Cerebellar nuclear complex (tissue), 1 donor: ENCODE measurements at places on chromosomes 2 and 18.

GRCh38 chr2:39256040-39256439 lies 12.3 kb upstream of the CDKL4 start:
- DNase-seq, result no peak

DNA sequence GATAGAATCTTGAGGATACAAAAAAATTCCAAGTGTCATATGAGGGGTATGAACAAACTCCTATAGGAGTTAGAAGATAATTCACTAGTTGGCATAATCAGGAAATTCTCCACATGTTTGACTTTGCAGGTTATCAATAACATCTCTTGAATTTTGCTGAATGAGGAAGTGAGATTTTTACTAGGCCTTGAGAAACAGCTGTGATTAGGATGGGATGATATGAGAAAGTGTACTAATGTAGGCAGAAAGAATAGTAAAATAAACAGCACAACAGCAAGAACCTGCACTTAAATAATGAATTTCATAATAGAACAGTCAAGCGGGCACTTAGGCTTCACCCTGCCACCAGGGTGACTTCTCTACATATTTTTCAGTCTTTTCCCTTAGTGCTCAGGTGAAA lies 570.8 kb upstream of the CRIM1 start:
- no peak for DNase-seq

DNA sequence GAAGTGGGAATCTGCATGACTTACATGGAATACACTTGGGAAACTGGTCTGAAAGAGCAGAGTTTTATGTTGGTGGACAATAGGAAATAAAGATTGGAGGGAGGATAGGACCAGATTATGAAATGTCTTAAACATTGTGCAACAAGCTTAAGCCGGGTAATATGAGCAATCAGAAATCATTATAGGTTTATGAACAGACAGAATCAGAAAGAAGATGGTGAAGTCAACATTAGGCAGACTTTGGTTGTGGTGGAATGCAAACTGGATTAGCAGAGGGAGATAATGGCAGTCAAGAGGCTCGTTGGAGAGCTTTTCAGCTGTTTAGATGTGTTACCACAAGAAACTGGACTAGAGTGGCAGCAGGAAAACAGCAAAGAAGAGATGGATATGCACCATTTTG lies 43.5 kb downstream of the CRIM1 start:
- DNase-seq, result no peak

- DNase-seq, result no peak
These were observed 72.8 kb upstream of the TGFA start for GRCh38 chr2:70626254-70626990.

GRCh38 chr2:177147093-177147694 lies 65.4 kb upstream of the HNRNPA3 start:
- no peak for DNase-seq

DNA sequence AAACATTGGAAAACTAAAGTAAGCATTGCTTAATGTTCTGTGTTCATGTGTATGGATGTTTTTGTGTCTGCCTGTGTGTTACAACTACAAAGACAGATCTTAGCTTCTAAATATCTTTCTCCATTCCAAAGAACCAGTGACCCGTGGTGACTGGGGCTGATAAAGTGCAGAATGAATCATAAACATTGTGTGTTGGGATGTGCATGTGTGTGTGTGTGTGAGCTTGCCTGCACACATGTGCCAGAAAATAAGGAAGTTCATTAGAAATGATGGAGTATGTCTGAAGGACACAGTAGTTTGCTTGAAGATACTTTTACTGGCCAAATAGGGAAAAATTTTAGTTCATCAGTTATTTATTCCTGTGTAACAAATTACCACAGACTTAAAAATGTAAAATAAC lies 756.6 kb upstream of the CELF4 start:
- no peak for DNase-seq

- no peak for DNase-seq
These were observed 552.0 kb upstream of the NRP2 start for GRCh38 chr2:205130111-205130829.

DNA sequence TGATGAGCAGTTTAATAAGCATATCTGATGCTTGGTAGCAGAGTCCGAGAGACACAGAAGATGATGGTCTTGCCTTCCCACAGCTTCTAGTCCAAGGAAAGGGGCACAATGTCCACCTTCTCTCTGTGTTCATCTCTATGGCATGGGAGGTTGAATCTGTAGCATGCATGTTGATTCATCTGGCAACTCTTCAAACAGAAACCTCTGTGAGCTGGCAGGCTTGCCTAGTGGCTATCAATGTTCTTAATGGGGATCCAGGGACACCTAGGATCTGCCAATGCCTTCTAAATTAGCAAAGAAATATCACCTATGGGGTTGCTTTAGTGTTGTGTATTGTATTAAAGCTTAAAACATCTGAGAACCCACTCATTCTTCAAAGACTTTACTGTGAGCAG lies 170.8 kb downstream of the INO80D start:
- no peak for DNase-seq

DNA sequence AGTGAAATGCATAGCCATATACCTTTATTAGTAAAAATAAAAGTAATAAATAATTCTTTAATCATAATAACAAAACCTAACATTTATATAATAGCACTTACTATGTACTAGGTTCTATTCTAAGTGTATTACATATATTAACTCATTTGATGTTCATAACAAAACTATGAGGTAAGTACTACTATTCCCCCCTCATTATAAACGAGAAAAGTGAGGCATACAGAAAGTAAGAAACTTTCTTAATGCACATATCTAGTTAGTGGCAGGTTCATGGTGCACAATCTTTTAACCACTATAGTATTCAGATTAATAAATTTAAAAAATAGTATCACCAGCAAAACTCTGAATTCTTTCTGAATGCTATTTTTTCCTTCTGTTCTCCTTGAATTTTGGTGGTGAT lies 27.5 kb downstream of the TRPM8 start:
- DNase-seq, result no peak

DNA sequence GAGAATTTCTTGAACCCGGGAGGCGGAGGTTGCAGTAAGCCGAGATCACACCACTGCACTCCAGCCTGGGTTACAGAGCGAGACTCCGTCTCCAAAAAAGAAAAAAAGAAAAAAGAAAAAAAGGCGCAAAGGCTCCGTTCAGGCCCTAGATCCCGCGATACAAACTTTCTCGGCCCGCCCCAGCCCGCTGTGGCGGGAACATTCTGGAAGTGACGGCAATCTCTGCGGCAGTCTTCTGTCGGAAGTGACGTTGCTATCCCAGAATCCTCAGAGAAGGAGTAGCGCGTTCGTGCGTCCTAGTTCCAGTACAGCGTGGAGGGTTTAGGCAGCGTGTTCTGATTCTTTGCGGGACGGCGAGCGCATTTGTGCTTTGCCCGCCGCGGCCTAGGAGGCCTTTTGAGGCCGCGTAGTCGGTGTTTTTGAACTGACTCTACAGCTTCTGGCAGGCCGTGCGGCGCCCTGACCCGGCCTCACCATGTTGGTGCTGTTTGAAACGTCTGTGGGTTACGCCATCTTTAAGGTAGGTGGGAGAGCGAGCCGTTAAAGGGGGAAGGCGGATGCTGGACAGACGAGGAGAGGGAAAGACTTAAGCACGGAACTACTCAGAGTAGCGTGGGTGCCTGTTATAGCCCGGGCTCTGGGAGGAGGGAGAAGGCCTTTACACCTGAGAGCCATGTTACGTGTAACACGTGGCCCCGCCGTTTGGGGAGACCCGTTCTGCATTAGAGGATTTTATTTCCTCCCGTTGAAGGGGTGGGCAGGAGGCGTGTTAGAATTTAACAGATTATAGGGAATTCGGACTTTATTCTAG lies at the start of gene NOP58:
TSS of gene NOP58 (plus strand) at position 297 of the 811 bp plus-strand sequence. CDS start at position 476, 179 bp downstream.
- DNase-seq, result peak; percentile 72

- no peak for DNase-seq
These were observed 18.3 kb upstream of the TLK1 start for GRCh38 chr2:171178993-171179392.

DNA sequence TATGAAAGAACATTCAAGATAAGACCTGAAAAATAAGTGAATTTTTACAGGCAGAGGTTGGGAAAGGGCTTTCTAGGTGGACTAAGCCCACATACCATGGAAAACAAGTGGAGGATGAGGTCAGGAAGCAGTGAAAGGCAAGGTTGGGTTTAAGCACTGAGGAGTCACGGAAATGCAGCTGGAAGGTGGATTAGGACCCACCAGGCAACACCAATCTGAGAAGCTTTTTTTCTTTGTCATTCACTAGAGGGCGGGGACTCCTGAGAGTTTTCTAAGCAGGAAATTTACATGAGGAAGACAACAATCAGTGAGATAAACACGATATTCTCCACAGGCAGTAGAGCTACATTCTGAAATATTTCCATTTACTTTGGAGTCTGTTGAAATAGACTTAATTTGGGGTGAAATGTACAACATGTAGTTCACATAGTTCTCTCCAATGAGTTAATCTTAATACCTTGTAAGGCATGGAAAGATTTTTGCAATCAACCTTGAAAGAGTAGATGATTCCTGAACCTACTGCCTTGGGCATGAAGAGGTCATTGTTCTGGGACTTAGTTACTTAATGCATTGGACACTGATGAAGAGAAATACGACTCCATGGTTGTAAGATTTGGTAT lies 40.7 kb downstream of the VIT start:
- no peak for DNase-seq

- DNase-seq, result no peak
These were observed 87.3 kb upstream of the CCDC141 start for GRCh38 chr2:179137200-179137759.

DNA sequence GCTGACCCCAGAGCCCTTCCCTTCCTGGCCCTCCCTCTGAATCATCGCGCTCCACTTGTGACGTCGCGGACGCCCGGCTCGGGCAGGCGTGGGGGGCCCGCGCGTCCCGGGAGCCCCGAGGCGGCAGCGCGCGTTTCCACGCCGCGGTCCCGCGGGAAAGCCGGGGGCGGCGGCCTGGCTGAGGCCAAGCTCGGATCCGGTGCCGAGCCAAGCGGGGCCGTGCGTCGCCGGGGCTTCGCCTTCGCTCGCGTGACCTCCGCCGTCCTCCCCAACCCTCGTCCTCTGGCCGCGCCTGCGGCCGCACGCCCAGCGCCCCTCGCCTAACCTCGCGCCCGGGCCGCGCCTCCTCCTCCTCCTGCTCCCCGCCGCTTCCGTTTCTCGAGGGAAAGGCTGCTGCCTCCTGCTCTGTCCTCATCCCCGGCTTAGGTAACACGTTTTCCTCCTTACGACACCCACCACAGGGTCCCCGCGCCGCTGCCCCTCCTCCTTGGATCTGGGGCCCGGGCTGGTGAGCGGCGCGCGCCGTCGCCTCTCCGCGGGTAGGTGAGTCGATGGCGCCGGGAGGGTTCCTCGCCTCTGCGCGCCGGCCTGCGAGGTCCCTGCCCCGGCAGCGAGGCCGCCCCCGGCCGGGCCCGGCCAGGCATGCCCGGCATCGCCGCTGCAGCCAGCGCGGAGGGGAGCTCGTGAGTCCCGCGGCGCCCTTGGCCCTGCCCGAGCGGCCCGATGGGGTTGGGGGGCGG lies at the start of gene INPP1:
TSS of gene INPP1 (plus strand) at position 54 of the 740 bp plus-strand sequence. CDS start 16,514 bp downstream, outside the sequence.
- no peak for DNase-seq

- DNase-seq, result no peak
These were observed 140.9 kb downstream of the PIEZO2 start for GRCh38 chr18:11008505-11008904.

DNA sequence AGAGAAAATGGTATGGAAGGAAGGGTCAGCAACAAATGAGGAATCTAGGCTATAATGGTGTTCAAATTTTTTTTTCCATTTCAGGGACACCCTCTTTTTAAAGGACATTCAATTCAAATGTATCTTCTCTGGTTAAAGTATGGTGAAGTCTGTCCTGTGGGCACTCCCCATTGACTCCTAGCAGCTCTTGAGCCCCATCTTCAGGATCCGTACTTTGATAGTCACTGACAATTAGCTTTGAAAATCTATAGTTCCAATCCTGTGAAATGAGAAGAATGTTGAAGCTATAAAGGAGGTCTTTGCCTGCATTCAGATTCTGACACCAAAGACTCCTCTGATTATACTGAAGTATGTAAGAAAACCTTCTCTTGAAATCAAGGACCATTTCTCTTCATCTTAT lies 43.3 kb downstream of the KCNH7 start:
- DNase-seq, result no peak

DNA sequence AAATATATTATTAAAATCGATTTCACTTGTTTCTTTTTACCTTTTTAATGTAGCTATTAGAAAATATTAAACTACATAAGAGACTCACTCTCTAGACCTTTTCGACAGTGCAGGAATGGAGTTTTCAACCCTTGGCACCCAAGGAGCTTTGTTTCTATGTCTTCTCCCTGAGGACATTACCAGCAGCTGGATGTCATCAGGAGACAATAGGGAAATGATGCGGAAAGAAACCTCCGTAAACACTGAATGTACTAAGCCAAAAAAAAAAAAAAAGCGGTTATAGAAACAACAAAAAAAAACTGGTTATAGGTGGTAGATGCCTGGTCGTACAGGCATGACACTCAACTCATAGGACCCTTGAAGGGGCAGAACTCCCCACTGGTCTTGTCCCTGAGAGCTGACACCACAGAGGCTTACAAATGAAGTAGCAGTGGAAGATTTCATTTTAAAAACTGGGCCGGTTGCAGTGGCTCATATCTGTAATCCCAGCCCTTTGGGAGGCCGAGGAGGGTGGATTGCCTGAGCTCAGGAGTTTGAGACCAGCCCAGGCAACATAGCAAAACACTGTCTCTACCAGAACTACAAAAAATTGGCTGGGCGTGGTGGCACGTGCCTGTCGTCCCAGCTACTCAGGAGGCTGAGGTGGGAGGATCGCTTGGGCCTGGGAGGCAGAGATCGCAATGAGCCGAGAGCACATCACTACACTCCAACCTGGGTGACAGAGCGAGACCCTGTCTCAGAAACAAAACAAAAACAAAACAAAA lies 23.8 kb downstream of the THAP4 start:
- no peak for DNase-seq

GRCh38 chr2:229344151-229344551 lies 73.1 kb upstream of the PID1 start:
- DNase-seq, result no peak

GRCh38 chr18:55998071-55998522 lies 410.1 kb upstream of the TCF4 start:
- DNase-seq, result no peak

DNA sequence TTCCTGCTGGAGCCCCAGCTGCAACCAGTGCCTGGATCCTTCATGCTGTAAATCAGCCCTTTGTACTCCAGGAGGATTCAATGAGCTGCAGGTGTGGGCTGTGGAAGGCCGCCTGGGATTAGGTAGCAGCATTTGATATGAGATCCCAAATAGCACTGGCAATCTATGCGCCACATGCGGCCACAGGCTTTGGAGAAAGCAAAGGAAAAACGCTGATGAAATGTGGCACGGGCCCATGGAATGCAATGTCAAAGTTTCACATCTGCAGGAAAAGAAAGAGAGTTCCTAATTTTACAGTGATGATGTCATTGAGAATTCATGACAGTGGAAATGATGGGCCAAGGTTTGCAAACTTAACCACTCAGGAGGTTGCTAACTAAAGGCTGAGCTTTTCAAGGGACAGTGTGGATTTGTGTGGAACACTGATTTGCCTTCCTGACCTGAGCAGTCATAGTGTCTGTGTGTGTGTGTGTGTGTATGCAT lies 216.4 kb upstream of the OSR1 start:
- no peak for DNase-seq

GRCh38 chr18:77970814-77971213 lies 721.2 kb downstream of the GALR1 start:
- DNase-seq, result no peak

DNA sequence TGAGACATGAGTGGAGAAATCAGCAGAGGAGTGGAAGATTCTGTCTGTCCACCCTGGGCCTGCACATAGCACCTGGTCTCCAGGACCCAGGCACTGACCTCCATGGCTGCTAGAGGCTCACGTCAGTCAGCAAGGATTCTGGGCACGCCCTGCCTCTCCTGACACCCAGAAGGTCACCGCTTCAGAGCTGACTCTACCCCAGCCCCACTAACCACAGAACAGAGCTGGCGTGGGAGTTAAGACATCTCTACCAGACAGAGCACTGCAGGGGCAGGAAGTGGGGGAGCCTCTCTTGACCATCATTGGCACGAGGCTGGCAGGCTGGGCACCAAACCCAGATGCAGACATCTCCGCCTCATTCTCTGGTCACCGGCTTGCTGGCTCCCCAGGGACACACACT lies 3.0 kb downstream of the ADCY3 start:
- DNase-seq, result no peak
